ENCODE measurements at places on chromosomes 16 and 17.

GRCh38 chr16:14193316-14193871, 122.3 kb downstream of the MRTFB start:
- no peak for DNase-seq

DNA sequence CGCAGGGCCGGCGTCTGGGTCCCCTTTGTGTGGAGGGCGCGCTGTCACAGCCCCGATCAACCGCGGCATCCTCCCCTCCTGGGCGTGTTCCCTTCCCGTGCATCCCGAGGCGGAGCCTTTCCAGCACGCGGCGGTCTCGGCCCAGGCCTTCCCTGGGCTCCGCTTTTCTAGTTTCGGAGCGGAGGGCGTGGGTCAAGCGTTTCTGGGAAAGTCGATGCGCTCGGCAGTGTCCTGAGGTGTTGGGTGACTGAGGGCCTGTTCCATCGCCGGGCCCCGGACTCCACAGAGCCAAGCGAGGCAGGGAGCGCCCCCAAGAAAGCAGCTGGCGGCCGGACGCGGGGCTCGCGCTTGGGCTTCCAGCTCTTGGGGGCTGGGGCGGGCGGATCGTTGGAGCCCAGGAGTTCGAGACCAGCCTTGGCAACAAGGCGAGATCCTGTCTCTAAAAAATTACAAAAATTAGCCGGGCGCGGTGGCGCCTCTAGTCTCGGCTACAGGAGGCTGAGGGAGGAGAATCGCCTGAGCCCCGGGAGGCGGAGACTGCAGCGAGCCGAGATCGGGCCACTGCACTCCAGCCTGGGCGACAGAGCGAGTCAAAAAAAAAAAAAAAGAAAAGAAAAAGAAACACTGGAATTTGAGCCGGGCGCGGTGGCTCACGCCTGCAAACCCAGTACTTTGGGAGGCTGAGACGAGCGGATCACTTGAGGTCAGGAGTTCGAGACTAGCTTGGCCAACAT, 806 bp downstream of the IFT140 start:
- DNase-seq: no peak

DNA sequence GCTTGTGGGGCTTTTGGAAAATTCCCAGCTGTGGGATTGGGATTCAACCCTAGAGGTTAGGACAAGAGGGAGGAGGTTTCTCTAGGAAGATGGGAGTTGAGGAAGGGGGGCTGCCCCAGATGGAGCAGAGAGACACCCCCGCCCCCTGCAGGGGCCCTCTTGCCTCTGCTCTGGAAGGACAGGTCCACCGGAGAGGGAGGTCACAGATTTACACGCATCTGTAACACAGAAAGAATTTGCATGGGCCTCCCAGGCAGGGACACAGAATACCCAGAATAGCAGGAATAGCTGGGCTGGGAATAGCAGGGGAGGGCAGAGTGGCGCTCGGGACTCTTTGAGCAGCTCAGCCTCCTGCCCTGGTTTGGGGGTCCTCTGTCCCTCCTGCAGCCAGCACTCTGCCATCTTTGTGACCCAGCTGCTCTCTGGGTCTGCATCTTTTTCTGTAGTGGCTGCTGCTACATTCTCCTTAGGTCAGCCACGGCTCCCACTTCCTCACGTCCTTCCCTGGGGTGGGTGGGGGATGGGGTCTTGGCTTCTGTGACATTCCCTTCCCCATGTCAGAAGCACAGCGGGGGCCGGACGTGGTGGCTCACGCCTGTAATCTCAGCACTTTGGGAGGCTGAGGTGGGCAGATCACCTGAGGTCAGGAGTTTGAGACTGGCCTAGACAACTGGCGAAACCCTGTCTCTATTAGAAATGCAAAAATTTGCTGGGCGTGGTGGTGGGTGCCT, 33.9 kb upstream of the PLLP start:
- no peak for DNase-seq

GRCh38 chr17:16381496-16381820, 567 bp downstream of the UBB start:
- DNase-seq: peak; percentile 17

GRCh38 chr17:51427323-51427811, 167.0 kb downstream of the UTP18 start:
- no peak for DNase-seq

DNA sequence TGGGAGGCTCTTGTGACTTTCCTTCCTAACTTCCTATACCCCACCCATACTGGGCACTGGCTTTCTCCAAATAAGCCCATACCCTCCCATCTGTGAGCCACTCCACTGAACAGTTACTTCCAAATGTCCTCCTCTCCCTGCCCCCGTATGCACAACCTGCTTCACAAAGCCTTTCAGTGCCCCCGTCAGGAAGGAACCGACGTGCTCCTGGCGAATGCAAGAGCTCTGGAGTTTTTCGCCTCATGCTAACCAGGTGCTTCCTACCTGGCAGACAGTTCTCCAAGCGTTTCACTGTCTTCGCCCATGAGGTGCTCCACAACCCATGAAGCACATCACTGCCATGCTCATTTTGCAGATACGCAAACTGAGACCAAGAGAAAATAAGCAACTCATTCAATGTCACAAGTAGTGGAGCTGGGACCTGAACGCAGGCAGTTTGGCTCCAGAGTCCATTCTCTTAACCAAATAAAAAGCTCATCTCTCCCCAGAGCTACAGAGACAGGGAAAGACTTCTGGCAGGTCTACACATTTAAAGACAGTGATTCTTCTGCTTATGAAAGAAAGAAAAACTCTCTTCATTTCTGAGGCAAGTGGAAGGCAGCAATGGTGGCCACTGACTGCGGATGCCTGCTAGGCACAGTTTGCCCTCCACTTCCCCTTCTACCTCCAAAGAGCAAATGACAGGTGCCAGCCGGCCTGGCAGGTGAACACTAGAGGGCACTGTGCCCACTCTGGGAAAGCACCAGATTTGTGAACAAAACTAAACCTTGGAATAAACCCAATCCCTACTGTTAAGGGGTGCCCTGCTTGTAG, 23.8 kb downstream of the SPHK1 start:
- DNase-seq: peak; percentile 57

GRCh38 chr16:85386467-85387170, 226.5 kb upstream of the GSE1 start:
- DNase-seq: no peak

- DNase-seq: no peak
Measured at GRCh38 chr16:89615176-89615575, 1.7 kb downstream of the DPEP1 start.

All from activated T-helper 1 cell treated with anti-CD3 and anti-CD28 coated beads, Interleukin-2, amount 50 U/mL, for 16 hours (primary cell).